ENCODE measurements at places on chromosomes 16 and 17.

GRCh38 chr17:40364906-40365305 lies 369 bp upstream of the GJD3 start:
- DNase-seq, result no peak

DNA sequence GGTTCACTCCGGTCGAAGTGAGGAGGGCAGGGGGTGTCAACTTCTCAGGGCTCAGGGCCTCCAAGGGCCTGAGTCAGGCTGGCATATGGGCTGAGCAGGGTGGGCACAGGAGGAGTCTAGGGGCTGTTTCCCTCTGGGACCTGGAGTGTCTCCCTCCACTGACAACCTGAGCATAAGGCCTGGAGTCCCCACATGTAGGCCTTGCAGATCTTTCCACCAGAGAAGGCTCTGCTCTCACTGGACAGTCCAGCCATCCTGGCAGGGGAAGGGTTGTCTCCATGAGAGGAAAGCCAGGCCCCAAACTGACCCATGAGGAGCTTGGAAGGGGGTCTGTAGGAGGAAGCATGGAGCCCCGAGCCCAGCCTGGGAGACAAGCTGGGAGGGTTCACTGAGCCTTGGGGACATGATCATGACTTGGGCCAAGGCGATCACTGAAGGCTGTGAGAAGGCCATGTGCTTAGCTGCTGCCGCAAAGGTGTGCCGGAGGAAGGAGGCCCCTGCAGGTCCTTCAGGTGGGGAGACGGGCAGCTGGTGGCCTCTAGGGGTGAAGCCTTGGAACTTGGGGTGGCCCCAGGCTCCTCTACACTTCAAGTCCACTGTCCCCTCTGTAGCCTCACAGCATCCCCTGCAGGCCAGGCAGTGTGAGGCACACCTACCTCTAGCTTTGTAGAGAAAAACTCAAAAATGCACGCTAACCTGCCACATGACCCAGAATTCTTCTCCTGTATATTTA lies 9.9 kb downstream of the CMTM2 start:
- peak; percentile 55 for DNase-seq

- DNase-seq, result no peak
Observed at GRCh38 chr17:9018726-9019125, 2.6 kb upstream of the NTN1 start.

DNA sequence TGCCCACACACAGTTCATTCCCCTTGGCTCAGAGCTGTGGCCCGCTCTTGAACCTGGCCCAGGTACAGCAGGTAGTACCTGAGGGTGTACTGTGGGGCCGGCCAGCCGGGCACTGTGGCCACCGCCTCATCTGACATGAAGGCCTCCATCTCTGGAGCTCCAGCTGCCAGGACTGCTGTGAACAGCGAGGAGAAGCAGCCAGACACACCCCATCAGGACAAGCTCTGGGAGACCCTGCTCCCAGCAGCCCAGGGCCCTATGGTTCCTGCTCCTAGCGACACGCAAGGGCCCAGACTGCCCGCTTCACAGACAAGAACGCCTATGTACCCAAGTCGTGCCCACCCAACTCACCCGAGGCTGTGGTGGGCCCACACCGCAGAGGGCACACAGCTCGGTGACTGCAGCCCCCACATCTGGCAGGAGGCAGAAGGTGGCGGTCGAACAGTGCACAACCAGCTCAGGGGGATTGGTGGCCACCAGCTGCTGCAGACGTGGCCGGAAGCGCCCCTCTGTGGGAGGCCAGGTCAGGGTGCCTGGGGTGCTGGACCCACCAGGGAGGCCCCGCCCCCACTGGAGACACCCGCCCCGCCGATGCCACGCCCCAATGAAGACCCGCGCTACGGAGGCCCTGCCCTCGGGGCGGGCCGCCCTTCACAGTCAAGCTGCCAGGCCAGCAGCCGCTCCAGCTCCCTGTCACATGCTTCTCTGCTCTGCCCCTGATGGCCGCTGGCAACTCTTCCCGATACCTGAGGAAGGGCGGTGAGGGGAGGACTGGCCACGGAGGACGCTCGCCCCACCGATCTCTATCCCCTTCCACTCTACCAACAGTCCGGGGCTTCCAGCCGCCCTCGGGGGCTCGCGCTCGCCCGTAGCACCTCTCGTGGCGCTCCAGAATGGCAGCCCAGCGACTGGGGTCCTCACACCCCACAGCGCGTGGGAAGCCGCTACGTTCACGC lies 1.1 kb upstream of the STUB1 start:
- DNase-seq, result no peak

GRCh38 chr16:77680496-77680895 lies 41.8 kb upstream of the NUDT7 start:
- no peak for DNase-seq
